ENCODE measurements at places on chromosomes 13 and 19.
A peak's percentile ranks its signal among the peaks of the same experiment; 100 is the strongest.

GRCh38 chr13:103812971-103813370 is 746.8 kb upstream of the SLC10A2 start:
- DNase-seq = no peak

GRCh38 chr13:44093607-44094564 is 214.2 kb downstream of the LACC1 start:
- no peak for DNase-seq

- DNase-seq = peak; percentile 5
Observed at GRCh38 chr19:19817357-19817756, 4.2 kb downstream of the ZNF506 start.

GRCh38 chr13:30735025-30735871 is at the start of gene ALOX5AP:
Gene ALOX5AP (plus strand): TSS chr13:30735543. CDS start chr13:30735606, 63 bp downstream.
- DNase-seq = no peak

DNA sequence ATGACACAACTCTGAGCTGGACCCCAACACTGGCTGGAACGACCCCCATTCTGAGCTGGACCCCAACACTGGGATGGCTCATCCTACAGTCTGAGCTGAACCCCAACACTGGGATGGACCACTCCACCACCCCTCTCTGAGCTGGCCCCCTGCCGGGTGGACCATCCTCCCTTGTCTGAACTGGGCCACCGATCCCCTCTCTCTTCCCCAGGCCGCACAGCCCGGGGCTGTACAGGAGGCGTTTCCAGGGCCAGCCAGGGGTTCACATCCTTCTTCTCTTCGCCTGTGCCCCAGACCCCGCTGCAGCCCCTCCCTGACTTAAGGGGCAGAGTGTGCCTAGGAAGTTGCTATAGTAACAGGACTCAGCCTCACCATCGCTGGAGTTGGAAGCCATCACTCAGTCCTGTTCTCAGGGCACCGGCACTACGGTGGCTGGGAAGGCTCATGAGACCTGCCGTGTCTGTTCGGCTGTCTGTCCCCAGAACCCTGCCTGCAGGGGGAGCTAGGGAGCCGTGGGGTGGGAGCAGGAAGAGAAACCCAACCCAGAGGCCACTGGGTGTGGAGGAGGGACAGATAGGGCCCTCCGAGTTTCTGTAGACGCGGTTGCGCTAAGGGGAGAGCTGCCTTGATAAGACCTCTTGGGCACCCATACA is 3.7 kb downstream of the PRKACA start:
- DNase-seq = peak; percentile 29

DNA sequence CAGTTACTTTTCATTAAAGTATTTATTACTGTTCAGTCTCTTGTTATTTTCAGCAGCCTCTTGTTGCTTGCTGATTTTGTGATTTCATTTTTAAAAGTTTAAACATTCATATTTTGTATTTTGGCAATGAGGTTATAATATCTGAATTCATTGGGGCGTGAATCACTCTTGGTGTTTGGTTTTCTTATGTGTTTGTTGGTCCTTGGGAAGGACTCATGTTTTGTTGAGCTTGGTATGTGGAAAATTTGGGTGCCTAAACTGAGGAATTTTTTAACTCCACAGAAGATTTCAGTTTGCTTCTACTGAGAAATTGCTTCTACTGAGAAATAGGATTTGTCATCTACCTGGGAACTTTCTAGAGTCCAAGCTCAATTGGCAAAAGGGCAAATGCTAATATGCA is 38.2 kb downstream of the PDS5B start:
- DNase-seq = no peak

DNA sequence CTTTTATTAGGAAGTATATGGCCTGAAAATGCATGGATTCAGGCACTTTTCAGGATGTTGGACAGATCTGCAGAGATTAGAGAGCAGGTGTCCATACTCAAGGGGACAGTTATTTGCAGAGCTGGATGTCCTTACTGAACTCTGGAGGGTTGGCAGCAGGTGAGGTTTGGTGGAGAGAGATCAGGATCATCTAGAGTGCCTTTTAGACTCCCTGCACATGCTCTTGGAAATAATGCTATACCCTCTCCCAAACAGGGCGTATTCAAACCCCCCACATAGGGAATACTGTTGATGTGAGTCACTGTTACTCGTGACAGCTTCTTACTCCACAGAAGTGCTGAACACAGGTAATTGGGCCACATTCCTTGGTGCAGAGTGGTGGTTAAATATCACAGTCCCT is 725.7 kb upstream of the SGCG start:
- DNase-seq = no peak

DNA sequence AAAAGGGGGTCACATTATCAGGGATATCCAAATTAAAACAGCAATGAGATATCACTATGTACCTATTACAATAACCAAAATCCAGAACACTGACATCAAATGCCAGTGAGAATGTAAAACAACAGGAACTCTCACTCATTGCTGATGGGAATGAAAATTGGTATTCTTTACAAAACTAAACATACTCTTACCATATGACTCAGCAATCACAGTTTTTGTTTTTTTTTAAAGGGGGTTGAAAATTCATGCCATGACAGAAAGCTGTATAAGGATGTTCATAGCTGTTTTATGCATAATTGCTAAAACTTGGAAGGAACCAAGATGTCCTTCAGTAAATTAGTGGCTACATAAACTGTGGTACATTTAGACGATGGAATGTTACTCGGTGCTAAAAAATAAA is 71.6 kb upstream of the SLITRK1 start:
- no peak for DNase-seq

GRCh38 chr19:9906475-9907087 is 29.7 kb downstream of the OLFM2 start:
- no peak for DNase-seq

DNA sequence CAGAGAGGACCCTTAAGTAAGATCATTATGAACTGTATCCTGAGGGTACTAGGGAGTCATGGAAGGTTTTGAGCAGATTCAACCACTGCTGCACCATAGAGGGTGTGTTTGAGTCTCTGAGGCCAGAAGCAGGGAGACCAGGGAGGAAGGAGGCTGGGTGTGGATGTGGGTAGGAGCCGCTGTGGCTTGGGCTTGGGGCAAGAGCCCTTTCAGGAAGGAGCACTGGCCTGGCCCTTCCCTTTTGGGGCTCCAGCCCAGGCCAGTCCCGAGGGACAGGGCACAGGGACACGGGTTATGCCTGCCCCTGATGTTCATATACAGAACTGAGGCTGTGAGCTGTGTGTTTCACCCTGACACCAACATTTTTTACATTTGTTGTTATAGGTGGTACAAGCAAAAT is 7.2 kb downstream of the CIC start:
- DNase-seq = no peak

GRCh38 chr19:34236035-34236987 is 18.0 kb upstream of the GARRE1 start:
- DNase-seq = no peak

DNA sequence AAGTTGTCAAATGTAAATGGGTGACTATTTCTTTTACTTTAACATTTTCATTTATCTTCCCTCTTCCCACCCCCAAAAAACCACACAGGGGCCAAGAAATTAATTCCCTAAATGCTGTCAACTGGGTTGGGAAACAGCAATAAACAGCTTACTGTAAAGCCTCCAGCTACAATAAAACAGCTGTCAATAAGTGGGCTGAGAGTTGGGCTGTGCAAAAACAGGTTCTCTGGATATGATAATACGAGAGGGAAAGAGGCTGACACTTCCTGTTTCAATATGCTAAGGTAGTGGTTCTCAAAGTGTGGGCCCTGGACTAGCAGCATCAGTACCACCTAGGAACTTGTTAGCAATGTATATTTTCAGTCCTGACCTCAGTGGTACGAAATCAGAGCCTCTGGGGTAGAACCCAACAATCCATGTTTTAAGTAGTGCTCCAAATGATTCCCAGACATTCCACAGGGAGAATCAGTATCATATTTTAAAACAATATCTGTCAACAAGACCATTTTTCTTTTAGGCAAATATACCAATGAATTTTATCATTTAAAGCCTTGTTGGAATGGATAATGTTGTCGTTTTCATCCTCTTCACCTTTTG is 8.4 kb downstream of the PCDH9 start:
- no peak for DNase-seq

DNA sequence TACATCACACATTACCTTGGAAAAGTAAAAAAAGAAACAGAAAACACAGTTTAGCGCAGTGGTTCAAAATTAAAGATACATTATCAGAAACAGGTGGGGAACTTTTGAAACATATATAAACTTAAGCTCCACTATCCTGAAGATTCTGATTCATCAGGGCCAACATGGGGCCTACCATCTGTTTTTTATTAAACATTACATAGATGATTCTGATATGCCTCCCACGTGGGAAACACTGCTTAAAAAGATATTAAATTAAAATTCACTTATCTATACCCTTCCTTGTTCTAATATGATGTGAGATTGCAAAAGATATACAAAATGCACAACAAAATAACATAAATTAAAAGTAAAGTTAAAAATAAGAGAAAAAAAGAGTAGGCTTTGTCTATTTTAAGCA is 125.0 kb downstream of the VWA8 start:
- no peak for DNase-seq

DNA sequence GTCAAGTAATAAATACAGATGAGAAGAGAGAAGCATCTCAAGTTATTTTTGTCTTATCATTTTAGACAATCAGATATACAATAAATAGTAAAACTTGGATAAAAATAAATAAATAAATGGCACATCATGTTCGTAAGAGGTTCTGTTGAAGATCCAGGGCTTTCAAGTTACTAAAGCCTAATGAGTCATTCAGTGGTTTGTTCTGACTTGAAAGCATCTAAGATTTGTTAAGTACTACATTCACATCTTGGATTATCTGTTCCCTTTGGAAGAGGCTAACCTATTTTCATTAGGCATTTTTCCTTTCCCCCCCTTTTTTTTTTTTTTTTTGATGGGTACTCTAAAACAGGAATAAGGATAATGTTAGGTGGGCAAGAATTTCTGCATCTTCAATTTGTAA is 429.3 kb downstream of the PCDH20 start:
- no peak for DNase-seq

DNA sequence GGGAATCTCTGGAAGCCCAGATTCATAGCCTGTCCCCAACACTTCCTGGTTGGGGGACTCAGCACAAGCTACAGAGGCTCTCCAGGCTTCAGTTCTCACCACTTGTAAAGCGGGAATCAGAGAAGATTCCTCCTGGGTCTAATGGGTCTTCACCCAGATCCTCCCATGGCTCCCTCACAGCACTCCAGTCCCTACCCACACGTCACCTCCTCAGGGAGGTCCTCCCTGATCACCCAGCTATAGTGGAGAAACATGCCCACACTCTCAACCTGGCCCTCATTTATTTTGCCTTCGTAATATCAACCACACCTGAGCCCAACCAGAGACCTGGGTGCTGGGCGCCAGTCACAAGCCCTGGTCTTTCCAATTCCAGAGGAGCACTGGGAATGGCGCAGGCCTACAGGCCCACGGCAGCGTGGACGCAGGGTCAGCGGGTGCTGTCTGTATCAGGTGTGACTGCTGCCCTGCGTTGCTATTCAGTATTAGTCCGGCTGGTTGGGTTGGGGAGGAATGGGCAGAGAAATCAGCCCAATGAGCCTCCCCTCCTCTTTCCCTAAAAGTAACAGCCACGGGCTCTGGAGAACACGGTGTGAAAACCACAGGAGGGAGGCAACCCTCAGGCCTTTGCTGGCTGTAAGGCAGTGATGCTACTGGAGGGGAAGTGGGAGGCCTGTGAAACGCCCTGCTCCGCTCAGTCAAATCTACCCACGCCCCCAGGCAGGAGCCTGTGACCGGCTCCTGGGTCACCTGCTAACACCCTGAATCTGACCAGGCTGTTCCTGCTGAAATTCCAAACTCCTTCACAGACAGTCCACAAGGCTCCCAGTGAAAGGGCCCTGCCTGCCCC is 5.2 kb downstream of the AKT2 start:
- no peak for DNase-seq

- no peak for DNase-seq
Observed at GRCh38 chr19:42151782-42152684, 19.8 kb upstream of the POU2F2 start.

DNA sequence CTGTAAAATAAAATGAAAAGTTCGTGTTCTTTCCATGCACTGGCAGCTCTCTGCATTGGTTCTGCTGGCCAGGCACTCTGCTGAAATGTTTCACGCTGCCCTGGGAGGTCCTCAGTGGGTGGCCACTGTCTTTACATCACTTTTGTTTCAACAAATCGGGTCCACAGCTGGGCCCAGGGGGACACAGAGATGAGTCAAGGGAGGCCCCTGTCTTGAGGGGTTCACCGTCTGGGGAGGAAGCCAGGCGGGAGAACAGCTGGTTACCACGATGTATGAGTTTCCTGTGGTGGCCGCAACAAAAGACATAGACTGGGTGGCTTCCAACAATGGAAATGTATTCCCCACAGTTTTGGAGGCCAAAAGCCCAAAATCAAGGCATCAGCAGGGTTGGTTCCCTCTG is 5.1 kb upstream of the KLF2 start:
- DNase-seq = no peak

- no peak for DNase-seq
Observed at GRCh38 chr19:32343550-32344262, 1.7 kb upstream of the ZNF507 start.

DNA sequence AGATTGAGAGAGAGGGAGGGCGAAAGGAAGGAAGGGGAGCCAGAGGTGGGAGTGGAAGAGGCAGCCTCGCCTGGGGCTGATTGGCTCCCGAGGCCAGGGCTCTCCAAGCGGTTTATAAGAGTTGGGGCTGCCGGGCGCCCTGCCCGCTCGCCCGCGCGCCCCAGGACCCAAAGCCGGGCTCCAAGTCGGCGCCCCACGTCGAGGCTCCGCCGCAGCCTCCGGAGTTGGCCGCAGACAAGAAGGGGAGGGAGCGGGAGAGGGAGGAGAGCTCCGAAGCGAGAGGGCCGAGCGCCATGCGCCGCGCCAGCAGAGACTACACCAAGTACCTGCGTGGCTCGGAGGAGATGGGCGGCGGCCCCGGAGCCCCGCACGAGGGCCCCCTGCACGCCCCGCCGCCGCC is at the start of gene TNFSF11:
Gene TNFSF11 (plus strand): TSS at position 142 of the 400 bp plus-strand sequence. CDS start 152 bp downstream, at position 294.
- DNase-seq = peak; percentile 11

GRCh38 chr19:2440515-2440914 is 13.1 kb upstream of the TIMM13 start:
- no peak for DNase-seq

DNA sequence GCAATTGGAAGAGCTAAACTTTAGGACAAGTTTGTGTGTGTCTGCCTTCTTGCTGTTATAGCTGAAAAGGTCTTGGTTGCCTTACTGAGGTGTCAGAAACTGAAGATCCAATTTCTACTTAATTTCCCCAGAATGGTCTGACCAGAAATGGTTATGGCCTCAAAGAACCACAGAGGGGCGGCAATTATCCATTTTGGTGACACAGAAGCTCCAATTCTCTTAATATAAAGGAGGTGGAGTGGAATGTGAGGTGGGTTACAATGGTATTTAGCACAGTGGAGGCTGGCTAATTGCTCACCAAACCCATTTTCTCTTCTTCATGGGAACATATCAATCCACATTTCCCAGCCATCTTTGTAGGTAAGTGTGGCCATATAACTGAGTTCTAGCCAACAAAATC is 1157.2 kb downstream of the OLFM4 start:
- DNase-seq = no peak
